ENCODE measurements at places on chromosomes 4 and X.

- no peak for DNase-seq
Measured at GRCh38 chr4:4395849-4396627, 9.1 kb downstream of the NSG1 start.

DNA sequence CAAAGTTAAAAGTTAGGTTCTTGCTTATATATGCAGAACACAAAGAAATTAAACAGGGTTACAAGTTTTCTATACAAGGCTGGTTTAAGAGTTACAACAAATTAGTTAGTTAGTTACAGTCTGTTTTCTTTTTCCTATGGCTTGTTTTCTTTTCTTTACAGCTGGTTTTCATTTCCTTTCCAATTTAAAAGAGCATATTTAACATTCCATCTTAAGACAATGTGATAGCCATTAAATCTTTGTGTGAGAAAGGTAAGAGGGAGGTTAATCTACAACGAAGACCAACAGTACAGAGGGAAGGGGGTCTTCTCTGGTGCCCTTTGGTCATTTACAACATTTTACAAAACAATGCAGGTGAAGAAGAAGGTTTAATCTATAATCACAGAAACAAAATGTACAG, 290.6 kb downstream of the ZNF674 start:
- DNase-seq, result no peak

GRCh38 chr4:159098482-159099127, 4.3 kb upstream of the RAPGEF2 start:
- no peak for DNase-seq

GRCh38 chrX:134194915-134195314, 42.1 kb upstream of the CCDC160 start:
- DNase-seq, result no peak

DNA sequence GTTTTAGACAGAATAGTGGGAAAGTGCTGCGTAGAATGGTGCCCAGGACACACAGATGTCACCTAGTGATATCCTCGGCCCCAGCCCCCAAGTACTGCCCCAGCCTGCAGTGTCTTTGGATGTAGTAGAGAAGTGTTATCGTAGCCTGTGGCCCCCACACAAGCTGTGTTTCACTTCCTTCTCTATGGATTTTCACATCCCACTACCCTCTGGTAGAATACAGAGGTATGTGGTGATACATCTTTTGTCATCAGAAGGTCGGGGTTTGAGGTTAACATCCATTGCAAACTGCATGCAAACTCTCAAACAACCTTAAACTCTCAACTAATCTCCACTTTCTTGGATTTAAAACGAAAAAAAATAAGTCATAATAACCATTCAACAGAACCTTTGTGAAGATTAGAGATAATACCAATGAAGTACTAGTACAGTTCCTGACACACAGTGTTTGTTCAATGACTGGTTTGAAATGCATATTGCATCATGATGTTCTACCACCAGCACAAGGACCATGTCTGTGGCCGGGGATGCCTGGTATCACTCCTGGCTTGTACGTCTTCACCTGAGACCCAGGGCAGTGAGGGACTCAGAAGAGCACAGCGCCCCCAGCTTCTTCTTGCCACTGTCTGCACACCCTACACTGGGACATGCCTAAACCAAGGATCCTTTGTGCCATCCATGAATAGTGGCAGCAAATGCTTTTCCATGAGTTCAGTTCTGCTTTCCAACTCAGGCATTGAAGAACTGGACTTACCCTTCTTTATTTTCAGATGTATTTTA, 267.3 kb downstream of the DCTD start:
- no peak for DNase-seq

- no peak for DNase-seq
Measured at GRCh38 chr4:104064646-104065577, 345.1 kb upstream of the TACR3 start.

- DNase-seq, result no peak
Measured at GRCh38 chrX:16914058-16914457, 32.4 kb upstream of the REPS2 start.

GRCh38 chr4:183164963-183165362, 65.9 kb downstream of the WWC2 start:
- DNase-seq, result no peak

GRCh38 chr4:171025776-171026175, 787.4 kb upstream of the GALNTL6 start:
- no peak for DNase-seq

GRCh38 chrX:41600291-41600690, 88.5 kb upstream of the GPR34 start:
- no peak for DNase-seq

DNA sequence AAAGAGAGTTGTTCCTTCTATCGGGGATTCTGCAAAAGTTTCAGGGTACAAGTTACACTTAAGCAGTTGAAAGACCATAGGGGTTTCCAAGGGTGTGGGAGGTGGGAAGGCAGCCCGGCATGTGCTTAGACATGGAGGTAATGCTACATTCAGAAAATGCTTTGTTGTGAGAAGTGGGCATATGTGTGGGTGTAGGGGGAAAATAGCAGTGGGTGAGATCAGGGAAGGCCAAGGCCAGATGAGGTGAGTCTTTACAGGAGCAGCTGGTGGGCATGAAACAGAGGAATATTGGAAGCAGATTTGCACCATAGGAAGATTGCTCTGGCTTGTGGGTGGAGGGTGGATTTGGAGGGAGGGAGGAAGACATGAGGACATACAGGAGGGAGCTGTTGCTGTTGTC, 8.3 kb downstream of the CYTL1 start:
- no peak for DNase-seq

GRCh38 chr4:89368861-89369260, 61.3 kb upstream of the GPRIN3 start:
- no peak for DNase-seq

DNA sequence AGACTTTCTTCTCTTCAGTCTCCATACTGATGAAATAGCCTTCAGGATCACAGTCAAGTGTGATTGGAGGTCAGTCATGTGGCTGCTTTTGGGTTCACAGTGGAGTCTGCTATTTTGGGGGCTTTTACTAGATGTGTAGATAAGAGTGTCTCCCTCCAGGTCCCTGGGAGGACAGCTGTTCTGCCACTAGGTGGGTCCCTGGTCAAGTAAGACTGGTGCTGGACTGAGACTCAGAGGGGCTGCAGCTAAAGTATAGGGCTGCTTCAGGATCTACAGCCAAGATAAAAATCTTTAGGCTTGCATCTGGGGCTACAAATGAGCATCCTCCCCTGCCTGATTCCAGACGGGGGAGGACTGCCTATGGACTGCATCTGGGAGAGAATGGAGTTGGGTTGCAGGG, 200.7 kb upstream of the ANKRD50 start:
- no peak for DNase-seq

DNA sequence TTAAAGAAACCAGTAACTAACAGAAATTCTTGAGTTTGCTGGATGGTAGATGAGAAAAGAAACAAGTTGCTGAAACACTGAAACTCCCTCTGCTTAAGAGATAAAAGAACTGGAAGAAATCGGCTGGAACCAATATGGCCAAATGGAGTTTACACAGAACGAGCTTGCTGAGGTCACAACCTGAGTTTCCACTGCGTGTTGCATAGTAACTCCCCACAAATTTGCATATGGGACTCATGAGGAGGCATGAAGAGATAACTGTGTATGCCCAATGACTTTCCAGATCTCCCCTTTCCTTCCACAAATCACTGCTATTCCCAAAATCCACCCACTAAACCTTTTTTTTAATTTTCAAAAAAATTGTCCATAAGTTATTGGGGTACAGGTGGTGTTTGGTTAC, 10.2 kb upstream of the SMR3B start:
- no peak for DNase-seq

DNA sequence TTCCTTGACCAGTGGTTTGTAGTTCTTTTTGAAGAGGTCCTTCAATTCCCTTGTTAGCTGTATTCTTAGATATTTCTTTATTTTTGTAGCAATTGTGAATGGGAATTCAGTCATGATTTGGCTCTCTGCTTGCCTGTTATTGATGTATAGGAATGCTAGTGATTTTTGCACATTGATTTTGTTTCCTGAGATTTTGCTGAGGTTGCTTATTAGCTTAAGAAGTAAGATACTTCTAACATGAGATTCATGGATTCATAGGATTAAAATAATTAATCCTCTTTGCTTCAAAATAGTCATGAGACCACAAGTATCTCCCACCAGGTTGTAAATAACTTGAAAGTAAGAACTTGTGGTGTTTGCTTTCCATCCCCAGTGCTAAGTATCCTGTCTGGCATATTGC, 308.9 kb downstream of the DTHD1 start:
- DNase-seq, result no peak

DNA sequence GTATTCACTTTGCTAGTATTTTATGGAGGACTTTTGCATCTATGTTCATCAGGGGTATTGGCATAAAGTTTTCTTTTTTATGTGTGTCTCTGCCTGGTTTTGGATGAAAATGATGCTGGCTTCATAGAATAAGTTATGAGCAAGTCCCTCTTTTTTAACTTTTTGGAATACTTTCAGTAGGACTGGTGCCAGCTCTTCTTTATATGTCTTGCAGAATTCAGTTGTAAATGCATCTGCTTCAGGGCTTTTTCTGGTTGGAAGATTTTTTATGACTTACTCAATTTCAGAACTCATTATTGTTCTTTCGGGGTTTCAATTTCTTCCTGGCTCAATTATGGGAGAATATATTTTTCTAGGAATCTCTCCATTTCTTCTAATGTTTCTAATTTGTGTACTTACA, 9.1 kb upstream of the CSN2 start:
- DNase-seq, result no peak

DNA sequence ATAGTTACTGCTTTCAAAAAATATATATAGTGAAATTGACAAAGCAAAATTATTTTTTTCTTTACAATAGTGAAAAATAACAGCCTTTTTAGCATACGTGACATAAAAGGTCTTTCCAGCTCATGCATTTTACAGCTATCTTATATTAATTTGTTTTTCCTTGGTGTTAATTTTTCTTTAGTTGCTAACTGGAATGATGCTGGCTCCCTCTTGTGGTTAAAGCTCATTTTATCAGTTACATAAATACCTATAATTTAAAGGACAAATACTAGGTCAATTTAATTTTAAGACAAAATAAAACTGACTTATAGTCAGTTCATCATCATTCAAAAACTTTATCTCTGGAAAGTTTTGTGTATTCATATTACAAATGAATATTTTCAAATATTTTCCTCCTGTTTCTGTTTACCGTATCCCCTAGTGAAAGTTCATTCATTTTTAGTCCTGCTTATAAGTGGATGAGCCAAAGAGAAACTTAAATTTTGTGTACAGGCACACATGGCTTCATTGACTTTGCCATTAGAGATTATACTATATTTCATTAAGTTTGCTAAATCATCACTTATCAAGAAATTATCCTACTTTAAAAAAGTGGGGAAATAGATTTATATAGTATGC, 9.9 kb upstream of the ANAPC4 start:
- no peak for DNase-seq

- DNase-seq, result no peak
Measured at GRCh38 chr4:11904117-11904535, 475.4 kb upstream of the HS3ST1 start.

- no peak for DNase-seq
Measured at GRCh38 chr4:10083861-10084641, 32.5 kb downstream of the WDR1 start.

DNA sequence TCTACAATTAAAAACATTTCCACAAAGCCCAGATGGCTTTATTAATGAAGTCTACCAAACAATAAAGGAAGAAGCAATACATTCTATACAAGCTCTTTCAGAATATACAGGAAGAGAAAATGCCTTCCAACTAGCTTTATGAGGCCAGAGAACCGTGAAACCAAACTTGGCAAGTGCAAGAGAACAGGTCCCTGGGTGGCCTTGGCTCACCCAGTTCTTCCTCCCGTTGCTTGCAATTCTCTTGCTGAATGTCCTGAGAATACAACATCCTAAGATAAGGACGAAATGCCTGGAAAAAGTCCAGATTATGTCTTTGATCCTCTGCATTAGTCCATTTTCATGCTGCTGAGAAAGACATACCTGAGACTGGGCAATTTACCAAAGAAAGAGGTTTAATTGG, 204.9 kb downstream of the MAD2L1 start:
- no peak for DNase-seq

DNA sequence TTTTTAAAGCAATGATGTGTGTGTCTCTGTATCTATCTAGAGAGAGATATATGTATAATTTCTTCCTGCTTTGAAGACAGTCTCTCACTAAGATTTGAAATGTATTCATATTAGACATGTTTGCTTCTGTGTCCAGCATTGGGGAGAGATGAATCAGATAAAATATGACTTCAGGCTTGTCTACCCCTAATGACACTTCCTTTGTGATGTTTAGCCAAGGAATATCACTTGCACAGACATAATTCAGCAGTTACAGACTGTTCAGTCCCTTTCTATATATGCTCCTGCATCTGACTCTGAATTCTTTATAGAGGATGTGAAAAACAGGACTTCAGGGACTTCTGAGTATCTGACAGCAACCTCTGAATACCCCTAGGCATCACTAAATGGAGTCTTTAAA, 158.4 kb downstream of the DCLK2 start:
- no peak for DNase-seq

- no peak for DNase-seq
Measured at GRCh38 chr4:87209696-87210095, 10.7 kb downstream of the KLHL8 start.

GRCh38 chr4:145218251-145218650, 37.9 kb upstream of the OTUD4 start:
- DNase-seq, result no peak

- no peak for DNase-seq
Measured at GRCh38 chr4:52076731-52077130, 25.6 kb downstream of the SPATA18 start.

DNA sequence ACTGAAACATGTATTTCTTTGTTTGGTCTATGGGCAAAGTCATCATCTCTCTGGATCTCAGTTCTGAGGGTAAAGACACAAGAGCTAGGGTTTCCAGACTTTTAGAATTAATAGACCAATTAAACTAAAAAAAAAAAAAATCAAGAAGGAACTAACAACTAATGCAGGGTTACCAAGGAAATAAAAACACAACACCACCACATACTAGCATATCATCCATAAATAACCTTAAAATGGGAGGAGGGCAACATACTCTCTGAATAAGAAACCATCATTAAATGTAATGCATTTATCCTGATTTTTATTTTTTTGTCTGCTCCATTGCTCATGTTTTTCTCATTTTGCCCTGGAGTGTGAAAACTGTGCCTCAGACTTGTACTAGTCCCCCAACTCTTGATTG, 33.5 kb upstream of the KLF3 start:
- no peak for DNase-seq

DNA sequence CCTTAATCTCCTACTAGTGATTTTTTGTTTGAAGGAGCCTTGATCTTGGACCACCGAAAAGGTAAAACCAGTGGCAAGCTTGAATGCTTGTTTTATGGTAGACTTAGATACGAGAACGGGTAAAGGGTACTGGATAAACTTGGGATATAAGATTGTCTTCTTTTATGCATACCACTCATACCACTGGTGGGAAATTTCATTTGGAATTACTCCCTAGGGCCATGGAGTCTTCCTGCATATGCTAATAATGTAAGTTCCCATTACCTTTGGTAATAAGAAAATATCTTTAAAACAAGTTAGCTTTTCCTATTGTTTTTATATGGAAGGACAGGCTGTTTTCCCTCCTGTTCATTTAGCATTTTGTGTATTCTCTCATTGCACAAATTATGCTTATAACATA, 11.7 kb downstream of the SMARCAD1 start:
- no peak for DNase-seq
